ENCODE measurements at places on chromosomes 6 and 20.

- DNase-seq, result no peak
These were observed 204.5 kb downstream of the UBE3D start for GRCh38 chr6:82861121-82861520.

- no peak for DNase-seq
These were observed 1.4 kb downstream of the NCOA7 start for GRCh38 chr6:125792172-125792571.

- no peak for DNase-seq
These were observed 154.2 kb upstream of the RNF24 start for GRCh38 chr20:4169360-4170190.

- DNase-seq, result no peak
These were observed 72.5 kb upstream of the SULF2 start for GRCh38 chr20:47857569-47858464.

DNA sequence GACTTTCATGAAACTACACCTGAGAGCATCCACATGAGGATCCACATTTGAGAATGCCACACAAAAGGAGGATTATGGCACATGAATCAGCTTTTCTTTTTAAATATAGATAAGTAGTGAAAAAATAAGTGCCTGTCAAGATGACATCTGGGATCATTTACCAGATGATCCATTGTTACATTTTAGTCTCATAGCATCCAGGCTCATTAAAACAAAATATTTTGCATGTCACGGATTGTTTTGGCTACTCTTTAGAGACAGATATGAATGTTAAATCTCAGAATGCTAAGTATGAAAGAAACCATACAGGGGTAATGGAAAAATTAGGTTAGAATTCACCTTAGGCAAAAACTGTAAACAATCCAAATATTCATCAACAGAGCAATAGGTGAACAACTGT lies 66.7 kb downstream of the MYO6 start:
- no peak for DNase-seq

GRCh38 chr6:148423133-148423532 lies 80.5 kb downstream of the SASH1 start:
- no peak for DNase-seq

GRCh38 chr20:50659975-50660670 lies 31.2 kb downstream of the RIPOR3 start:
- no peak for DNase-seq

- no peak for DNase-seq
These were observed 383.8 kb downstream of the TFAP2A start for GRCh38 chr6:10030942-10031537.

- no peak for DNase-seq
These were observed 603 bp upstream of the RAB23 start for GRCh38 chr6:57222743-57223077.

DNA sequence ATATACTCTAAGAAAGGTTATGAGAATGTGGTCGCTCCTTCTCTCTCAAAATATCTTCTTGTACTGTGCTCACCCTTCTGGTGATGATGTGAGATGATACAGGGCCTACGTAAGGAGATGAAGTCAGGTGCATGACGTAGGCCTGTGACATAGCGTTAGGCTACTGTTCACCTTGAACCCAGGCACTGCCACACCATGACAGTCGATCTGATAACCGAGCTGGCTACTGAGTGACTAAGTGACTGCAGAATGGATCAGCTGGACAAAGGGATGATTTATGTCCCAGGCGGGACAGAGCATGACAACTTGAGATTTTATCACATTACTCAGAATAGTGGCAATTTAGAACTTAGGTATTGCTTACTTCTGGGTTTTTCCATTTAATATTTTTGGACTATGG lies 11.2 kb downstream of the SLC24A3 start:
- DNase-seq, result no peak

Measured in activated CD4-positive, alpha-beta T cell treated with anti-CD3 and anti-CD28 coated beads, Interleukin-2, amount 50 U/mL, for 4 hours (primary cell).